ENCODE measurements at places on chromosomes 3 and 15.

DNA sequence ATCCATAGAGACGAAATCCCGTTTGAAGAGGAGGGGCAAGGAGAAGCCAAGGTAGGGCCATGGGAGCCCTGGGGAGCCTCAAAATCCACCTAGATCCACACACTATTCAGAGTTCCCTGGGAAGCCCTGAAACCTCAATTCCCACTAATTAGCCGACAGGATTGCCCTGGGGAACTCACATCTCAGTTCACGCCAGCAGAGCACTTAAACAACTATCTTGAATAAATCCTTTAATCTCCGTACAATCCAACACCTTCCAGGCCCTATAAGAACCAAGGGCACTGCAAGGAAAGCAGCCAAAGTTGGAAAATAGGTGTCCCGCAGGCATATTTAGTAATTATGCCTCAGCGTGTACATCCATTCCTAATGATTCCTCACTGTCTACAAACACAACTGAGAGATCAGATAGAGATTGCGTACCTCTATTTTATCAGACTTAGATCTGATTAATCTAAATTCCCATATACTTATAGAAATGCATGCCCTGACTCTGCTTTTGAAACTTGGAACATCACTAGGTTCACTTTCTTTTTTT is 25.6 kb upstream of the EIF4A2 start:
- no peak overlapping the region for H3K27ac ChIP-seq
- H3K36me3 ChIP-seq, result no peaks in the 10 kb centered on the region
- H3K4me1 ChIP-seq, result no peaks in the 10 kb centered on the region
- DNase-seq, result no peak

DNA sequence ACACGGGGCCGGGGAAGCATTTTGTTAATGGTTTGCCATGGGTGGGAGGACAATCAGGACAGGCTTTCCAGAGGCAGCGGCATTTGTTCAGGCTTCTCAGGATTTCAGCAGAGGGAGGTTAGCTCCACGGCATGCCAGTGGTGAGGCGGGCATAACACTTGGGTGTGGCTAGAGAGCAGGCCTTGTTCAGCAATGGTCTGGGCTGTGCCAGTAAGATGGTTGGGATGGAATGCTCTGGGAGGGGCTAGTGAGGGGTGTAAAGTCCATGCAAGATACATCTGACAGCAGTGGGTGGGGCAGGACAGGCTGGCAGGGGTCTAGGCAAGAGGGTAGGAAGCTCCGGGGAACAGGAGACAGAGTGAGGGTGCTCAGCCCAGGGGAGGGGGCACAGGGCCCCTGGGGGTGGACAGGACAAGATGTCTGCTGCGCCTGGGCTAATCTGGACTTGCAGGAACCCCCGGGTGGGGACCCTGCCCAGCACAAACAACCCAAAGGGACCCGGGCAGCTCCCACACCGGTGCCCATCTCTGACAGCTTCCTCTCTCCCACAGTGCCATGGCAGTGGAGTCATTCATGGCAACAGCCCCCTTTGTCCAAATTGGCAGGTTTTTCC is 8.4 kb downstream of the TMEM43 start:
- H3K27ac ChIP-seq, result no peak overlapping the region
- no peaks in the 10 kb centered on the region for H3K4me1 ChIP-seq
- no peak for DNase-seq
- H3K4me3 ChIP-seq, result no peak overlapping the region
- H3K36me3 ChIP-seq, result peaks cover 82% of the 10 kb centered on the region
- no peaks in the 10 kb centered on the region for H3K27me3 ChIP-seq

DNA sequence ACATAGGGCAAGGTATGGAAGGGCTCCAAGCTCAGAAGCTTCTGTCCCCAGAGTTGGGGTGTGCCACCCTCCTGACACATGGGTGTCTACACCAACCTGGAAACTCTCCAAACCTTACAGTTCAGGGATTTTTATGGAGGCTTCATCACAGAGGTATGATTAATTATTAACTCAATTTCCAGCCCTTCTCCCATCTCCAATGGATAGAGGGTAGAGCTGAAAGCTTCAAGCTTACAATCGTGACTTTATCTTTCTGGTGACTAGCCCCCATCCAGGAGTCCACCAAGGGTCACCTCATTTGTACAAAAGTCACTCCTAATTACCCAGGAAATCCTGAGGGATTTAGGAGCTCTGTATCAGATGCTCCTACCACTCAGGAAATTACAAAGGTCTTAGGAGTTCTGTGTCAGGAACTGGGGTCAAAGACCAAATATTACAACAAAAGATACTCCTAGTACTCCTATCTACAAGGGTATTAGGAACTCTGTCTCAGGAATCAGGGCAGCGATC is 62.7 kb downstream of the TFDP2 start:
- no peaks in the 10 kb centered on the region for H3K27me3 ChIP-seq
- H3K4me3 ChIP-seq, result no peak overlapping the region
- no peak overlapping the region for H3K27ac ChIP-seq
- no peak for DNase-seq

DNA sequence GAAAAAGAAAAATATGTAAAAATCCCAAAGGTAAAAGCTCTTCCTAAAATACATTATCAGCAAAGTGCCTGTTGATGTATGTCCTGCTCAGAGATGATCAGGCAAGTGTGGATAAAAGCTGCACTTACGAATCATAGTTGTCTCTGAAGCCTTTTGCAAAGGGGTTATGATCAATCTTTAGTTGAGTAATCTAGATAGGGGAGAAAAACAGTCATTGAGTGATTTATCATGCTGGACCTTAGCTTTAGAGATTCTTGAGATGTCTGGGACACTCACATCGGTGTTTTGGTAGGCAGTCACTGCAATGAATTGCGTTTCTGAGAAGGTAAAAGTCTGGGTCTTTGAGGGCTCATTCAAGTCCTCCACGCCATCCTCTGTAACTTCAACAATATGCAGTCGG is 3.7 kb downstream of the EOMES start:
- H3K4me1 ChIP-seq, result peaks cover 8% of the 10 kb centered on the region
- no peaks in the 10 kb centered on the region for H3K36me3 ChIP-seq
- H3K27ac ChIP-seq, result no peak overlapping the region
- peaks cover 90% of the 10 kb centered on the region for H3K27me3 ChIP-seq

DNA sequence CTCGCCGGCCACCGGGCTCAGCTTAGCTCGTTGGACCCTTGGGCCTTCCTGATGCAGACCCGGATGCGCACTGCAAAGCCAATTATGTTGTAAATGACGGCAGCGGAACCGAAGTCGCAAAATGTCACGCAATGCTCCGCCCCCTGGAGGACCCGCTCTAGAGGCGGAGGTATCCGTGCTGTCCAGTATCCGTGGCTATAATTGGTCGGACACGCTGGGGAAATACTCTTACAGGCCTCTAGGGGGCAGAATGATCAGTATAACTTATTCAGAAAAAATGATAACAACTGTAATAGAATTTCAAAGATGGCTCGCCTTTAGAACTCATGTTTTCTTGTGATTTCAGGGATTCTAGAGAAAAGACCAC is at the start of gene PRR23B:
Gene PRR23B, minus strand, starts transcription at position 59 of the 367 bp plus-strand sequence. CDS start 265 bp downstream, outside the sequence.
- no peak within 1 kb of the TSS for H3K27ac ChIP-seq
- H3K27me3 ChIP-seq, result no peaks in the 10 kb centered on the region
- no peak for DNase-seq
- no peaks in the 10 kb centered on the region for H3K36me3 ChIP-seq

DNA sequence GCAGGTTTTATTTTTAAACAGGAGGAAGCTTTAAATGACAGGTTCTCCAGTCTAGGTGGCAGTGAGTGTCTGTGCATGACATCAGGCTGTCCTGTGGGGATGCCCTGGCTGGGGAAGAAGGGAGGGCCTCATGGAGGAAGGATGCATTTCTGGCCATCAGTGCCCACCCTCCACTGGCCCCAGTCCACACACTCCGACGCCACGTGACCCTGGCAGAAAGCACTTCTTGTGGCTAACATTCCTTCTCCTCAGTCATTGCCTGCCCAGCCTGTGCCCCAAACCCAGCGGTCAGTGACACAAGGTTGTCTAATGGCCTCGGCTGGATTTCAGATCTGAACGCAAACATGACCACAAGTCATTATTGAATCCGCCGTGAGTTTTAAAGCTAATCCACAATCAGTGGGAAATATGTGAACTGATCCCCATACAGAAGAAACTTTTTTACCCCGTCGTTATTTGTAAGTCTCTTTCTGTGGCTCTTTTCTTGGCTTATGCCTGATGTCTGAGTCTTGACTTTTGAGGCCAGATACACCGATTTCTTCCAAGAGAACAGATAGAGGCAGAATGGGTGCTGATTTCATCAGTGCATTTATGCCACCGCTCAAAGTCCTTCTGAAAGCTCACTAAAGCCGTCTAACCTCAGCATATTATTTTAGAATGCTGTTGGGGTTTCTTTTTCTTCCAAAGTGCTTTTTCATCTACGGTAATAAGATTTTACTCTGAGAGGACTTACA is 17.3 kb upstream of the LRRK1 start:
- H3K27ac ChIP-seq, result peak overlapping the region; percentile 53
- peak overlapping the region; percentile 15 for H3K4me3 ChIP-seq
- no peaks in the 10 kb centered on the region for H3K27me3 ChIP-seq
- no peak for DNase-seq
- peaks cover 5% of the 10 kb centered on the region for H3K4me1 ChIP-seq
- H3K36me3 ChIP-seq, result no peaks in the 10 kb centered on the region

GRCh38 chr15:67785431-67785830 is 39.9 kb upstream of the SKOR1 start:
- no peak overlapping the region for H3K4me3 ChIP-seq
- no peaks in the 10 kb centered on the region for H3K27me3 ChIP-seq
- H3K4me1 ChIP-seq, result no peaks in the 10 kb centered on the region
- DNase-seq, result no peak
- no peak overlapping the region for H3K27ac ChIP-seq
- H3K36me3 ChIP-seq, result peaks cover 4% of the 10 kb centered on the region

- DNase-seq, result no peak
- no peaks in the 10 kb centered on the region for H3K4me1 ChIP-seq
- H3K27ac ChIP-seq, result no peak overlapping the region
- no peaks in the 10 kb centered on the region for H3K36me3 ChIP-seq
- H3K27me3 ChIP-seq, result peaks cover 4% of the 10 kb centered on the region
- H3K4me3 ChIP-seq, result no peak overlapping the region
Observed at GRCh38 chr3:124347418-124347817, 355.5 kb upstream of the ROPN1 start.

- no peaks in the 10 kb centered on the region for H3K36me3 ChIP-seq
- no peak overlapping the region for H3K4me3 ChIP-seq
- H3K4me1 ChIP-seq, result no peaks in the 10 kb centered on the region
- DNase-seq, result no peak
- no peak overlapping the region for H3K27ac ChIP-seq
Observed at GRCh38 chr3:42403737-42404136, 6.7 kb downstream of the LYZL4 start.

GRCh38 chr3:120429921-120430361 is 20.9 kb downstream of the FSTL1 start:
- H3K36me3 ChIP-seq, result peaks cover 51% of the 10 kb centered on the region
- DNase-seq, result peak; percentile 78
- H3K27me3 ChIP-seq, result no peaks in the 10 kb centered on the region
- H3K4me3 ChIP-seq, result no peak overlapping the region
- H3K4me1 ChIP-seq, result peaks cover 58% of the 10 kb centered on the region

DNA sequence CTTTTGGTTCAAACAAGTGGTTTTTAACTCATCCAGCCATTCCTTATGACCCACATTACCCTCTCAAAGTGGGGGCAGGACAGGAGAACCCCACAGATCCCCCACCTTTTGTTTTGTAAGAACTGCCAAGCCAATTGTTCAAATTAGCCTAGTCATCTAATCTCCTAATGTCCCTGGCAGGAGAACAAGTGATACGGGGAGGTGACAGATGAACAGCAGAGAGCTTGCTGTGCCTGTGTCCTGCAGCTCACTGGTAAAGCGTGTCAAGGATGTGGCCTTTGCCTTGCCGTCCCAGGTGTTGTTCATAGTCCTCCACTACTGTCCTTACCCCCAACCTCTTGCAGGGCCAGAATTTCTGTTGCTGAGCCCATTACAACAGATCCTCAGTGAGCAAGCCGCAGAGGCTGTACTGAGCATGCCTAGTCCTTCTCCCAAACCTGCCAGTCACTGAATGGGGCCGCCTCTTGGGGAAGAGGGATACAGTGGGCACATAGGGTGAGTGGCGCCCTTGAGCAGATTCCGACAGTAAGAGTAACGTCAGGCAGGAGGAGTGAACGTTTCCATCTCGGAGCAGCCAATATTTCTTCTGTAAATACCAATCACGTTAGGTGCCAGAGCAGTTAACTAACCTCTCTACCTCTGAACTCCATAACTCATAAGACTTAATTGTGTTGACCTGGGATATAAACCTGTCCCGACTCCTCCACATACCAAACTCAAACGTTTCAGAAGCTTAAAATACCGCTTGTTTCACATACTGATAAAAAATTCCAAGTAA is 87.4 kb downstream of the ITPR1 start:
- H3K36me3 ChIP-seq, result no peaks in the 10 kb centered on the region
- H3K4me1 ChIP-seq, result peaks cover 12% of the 10 kb centered on the region

- no peak overlapping the region for H3K27ac ChIP-seq
- peaks cover 2% of the 10 kb centered on the region for H3K4me1 ChIP-seq
- no peak for DNase-seq
- no peaks in the 10 kb centered on the region for H3K27me3 ChIP-seq
- H3K36me3 ChIP-seq, result 0 out of 2 replicates have a peak, but pooled peaks cover 4% of the 10 kb centered on the region
Observed at GRCh38 chr15:56199038-56199437, 44.6 kb downstream of the RFX7 start.

- peak overlapping the region; percentile 93 for H3K27ac ChIP-seq
- H3K36me3 ChIP-seq, result no peaks in the 10 kb centered on the region
- H3K4me1 ChIP-seq, result peaks cover 10% of the 10 kb centered on the region
- DNase-seq, result peak; percentile 7
Observed at GRCh38 chr3:55884491-55885285, 397.6 kb upstream of the WNT5A start.

- H3K27me3 ChIP-seq, result no peaks in the 10 kb centered on the region
- DNase-seq, result peak; percentile 91
- H3K27ac ChIP-seq, result peak overlapping the region; percentile 25
- peaks cover 33% of the 10 kb centered on the region for H3K4me1 ChIP-seq
Observed at GRCh38 chr15:78049691-78050440, 27.6 kb downstream of the TBC1D2B start.

- H3K4me1 ChIP-seq, result no peaks in the 10 kb centered on the region
- H3K27me3 ChIP-seq, result peaks cover 8% of the 10 kb centered on the region
Observed at GRCh38 chr15:40877694-40878093, 3.7 kb upstream of the RHOV start.

- no peaks in the 10 kb centered on the region for H3K36me3 ChIP-seq
- peak; percentile 16 for DNase-seq
- H3K27me3 ChIP-seq, result no peaks in the 10 kb centered on the region
Observed at GRCh38 chr3:89841041-89841440, 733.6 kb downstream of the EPHA3 start.

Measured in IMR-90 (cell line).